Activated CD8-positive, alpha-beta memory T cell treated with anti-CD3 and anti-CD28 coated beads for 1 hour (primary cell): ENCODE measurements at places on chromosomes 5 and 9.

DNA sequence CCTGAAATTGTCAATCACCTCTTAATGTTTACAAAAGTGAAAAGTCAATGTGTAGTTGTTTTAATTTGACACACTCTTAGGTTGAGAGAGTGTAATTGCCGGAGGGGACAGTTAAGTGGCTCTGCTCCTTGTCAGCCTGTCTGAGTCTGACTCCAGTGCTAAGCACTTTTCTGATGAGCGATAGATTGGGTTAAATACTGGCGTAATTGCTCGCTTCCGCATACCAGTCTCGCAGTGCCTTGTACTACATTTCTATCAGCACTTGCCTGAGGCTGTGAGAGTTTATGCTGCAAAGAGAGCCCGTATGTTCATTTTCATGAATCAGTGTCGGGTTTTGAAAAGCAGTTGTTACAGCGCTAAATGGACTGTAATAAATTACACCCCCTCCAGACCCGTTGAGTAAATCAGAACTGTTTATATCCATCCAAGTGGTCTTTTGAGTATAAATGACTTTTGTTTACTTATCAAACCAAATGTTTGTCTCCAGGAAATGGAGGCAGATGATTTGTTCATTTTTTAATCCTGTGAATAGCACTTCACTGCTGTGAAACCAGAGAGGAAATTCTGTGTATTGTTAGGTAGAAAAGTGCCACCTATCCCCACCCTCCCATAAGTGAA, 41.0 kb upstream of the DMRT3 start:
- no peak for DNase-seq

DNA sequence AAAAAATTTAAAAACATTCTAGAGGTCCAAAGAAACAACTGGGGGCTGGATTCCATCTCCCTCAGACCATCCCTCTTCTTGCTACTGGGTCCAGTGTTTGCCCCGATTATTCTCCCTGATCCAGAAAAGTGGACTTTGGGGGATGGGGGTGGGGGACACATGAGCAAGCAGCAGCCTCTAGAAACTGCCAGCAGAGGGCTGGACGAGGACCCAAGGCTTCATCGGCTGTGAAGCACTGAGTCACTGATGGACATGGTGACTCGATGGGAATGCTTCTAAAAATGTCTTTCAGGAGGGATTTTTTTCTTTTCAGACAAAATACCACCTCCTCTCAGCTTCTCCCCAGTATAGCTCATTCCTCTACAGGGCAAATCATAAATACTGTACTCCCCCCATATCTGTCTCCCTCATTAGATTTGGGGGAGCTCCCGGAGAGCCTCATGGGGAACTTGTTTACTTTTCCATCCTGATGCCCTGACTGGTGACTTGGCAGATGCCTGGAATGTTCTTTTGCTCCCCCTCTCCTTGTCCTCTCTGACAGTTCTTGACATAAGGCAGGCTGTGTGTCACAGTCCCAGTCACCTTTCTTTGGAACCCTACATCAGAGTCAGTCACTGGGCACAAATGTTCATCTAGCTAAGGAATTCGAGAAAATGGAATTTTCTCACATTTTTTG, 67.2 kb upstream of the STC2 start:
- DNase-seq: no peak

GRCh38 chr5:113117543-113118115, 141.0 kb downstream of the DCP2 start:
- DNase-seq: no peak

- no peak for DNase-seq
Observed at GRCh38 chr5:10556289-10556807, 7.5 kb upstream of the ANKRD33B start.
